Thoracic aorta (tissue), 2 donors: ENCODE measurements at places on chromosomes 16 and 17. TPM values are rescaled to one million over a fixed set of nuclear protein-coding genes. Genes with fewer than 3 reads are reported as not detected.

- no peaks in the 10 kb centered on the region for H3K4me1 ChIP-seq
- no peak overlapping the region for H3K27ac ChIP-seq
- H3K27me3 ChIP-seq = no peaks in the 10 kb centered on the region
These were observed 74.4 kb downstream of the CCT6B start for GRCh38 chr17:34886831-34887230.

DNA sequence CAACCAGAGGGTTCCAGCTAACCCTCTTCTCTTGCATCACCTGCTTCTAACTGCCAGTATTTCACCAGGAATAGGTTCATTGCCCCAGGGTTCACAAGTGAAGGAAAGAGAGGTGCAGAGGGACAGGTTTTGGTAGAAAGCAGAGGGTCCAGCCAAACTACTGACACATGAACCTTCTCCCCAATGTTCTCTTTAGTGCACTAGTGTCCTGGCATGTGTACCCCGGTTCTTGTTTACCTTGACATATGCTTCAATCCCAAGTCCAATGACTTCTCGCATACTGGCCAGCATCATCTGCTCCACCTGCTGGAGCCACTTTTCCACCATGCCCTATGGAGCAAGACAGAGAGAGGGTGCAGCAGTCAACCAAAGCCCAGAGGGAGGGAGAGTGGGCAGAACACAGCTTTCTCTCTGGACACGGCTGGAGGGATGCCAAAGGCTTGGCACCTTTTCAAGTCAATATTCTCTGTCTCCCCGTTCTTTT lies 90.6 kb downstream of the DNAH3 start:
- H3K27me3 ChIP-seq = no peaks in the 10 kb centered on the region
- no peaks in the 10 kb centered on the region for H3K36me3 ChIP-seq
- H3K4me1 ChIP-seq = no peaks in the 10 kb centered on the region
- DNase-seq = no peak
- H3K4me3 ChIP-seq = no peak overlapping the region

The TSR1 gene
- total RNA-seq = 63.2 TPM

The TLCD3A gene
- total RNA-seq = 15.9 TPM

The SEZ6L2 gene
- 1.4 TPM for total RNA-seq

DNA sequence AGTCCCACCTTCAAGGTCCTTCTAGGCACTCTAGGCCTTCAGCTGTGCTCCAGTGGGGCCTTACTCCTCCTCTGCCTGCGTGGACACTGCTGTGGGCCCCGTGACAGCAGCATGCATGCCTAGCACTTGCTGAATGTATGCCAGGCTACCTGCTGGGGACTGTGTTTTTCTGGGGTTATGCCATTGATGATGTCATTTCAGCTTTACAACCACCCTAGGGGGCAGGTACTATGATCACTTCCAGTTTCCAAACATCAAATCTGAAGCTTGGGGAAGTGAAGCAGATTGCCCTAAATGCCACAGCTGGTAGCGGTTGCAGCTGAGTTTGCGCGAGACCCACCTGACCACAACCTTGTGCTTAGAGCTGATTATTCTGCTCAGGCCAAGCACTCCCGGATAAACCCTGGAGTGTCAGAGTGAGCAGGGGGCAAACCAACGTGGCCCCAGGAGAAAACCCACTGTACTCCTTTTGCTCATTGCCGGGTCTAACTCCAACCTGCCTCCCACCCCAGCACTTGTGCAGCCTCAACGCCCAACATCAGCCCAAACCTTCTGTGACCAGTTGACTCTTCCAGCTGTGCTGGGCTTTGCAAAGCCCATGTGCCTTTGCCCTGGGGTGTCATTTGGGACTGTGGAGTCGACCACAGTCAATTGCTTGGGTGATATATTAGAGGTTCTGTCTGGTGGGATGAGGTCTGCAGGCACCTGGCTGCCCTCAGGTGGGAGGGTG lies 168.4 kb downstream of the ENGASE start:
- no peak overlapping the region for H3K4me3 ChIP-seq
- no peaks in the 10 kb centered on the region for H3K27me3 ChIP-seq
- DNase-seq = no peak
- no peak overlapping the region for H3K27ac ChIP-seq

GRCh38 chr16:73216932-73217331 lies 169.0 kb upstream of the ZFHX3 start:
- no peak overlapping the region for H3K27ac ChIP-seq
- no peak overlapping the region for H3K4me3 ChIP-seq
- no peak for DNase-seq
- no peaks in the 10 kb centered on the region for H3K36me3 ChIP-seq

GRCh38 chr16:86554917-86555703 lies at the start of gene MTHFSD:
TSS of gene MTHFSD (minus strand) at chr16:86555235. CDS start at chr16:86555184, 51 bp downstream.
- H3K36me3 ChIP-seq = peaks cover 3% of the 10 kb centered on the region
- peak within 1 kb of the TSS; percentile 82 for H3K27ac ChIP-seq
- H3K4me1 ChIP-seq = peaks cover 7% of the 10 kb centered on the region
- peak; percentile 67 for DNase-seq
- no peaks in the 10 kb centered on the region for H3K27me3 ChIP-seq

DNA sequence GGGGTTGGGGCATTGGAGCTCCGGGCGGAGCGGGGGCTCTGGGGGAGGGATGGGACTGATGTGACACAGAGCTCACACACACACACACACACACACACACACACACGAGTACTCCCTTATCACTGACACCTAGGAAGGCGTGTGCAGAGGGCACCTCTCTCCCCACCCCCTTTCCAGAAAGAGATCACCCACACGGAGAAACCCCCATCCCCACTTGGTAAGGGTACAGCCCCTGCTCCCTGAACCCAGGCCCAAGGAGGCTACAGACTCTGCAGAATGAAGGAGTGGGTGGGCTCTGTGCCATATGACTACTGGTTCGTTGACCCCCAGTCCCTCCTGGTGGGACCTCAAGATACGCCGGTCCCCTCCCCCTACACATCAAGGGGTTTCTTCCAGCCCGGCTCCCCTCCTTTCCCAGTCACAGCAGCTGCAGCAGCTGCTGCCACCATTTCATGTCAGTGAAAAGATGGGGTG lies 8.7 kb upstream of the ARHGAP23 start:
- H3K27ac ChIP-seq = no peak overlapping the region
- peak overlapping the region; percentile 68 for H3K4me3 ChIP-seq
- H3K4me1 ChIP-seq = peaks cover 20% of the 10 kb centered on the region
- H3K36me3 ChIP-seq = no peaks in the 10 kb centered on the region

DNA sequence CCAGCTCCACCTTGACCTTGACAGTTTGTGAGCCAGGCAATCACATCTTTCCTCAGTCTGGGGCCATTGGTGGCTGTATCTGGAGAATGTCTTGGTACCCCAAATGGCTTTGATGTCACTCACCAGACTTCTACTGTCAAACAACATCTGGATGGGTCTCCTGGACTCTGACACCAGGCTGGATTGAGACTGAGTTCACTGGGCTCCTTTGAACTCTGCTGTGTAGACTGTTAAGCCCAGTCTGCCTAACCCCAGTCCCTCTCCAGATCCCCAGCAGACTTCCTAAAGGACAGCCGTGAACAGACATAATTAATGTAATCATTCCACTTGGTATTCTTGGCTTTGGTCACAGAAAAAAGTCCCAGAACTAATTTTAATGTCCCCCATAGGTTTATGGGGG lies 84.1 kb upstream of the KIFC3 start:
- H3K4me3 ChIP-seq = no peak overlapping the region
- no peaks in the 10 kb centered on the region for H3K27me3 ChIP-seq
- no peaks in the 10 kb centered on the region for H3K36me3 ChIP-seq
- no peak for DNase-seq

The GSG1L gene
- 5.3 TPM for total RNA-seq

GRCh38 chr17:9071016-9071415 lies 49.7 kb downstream of the NTN1 start:
- no peak overlapping the region for H3K4me3 ChIP-seq
- no peaks in the 10 kb centered on the region for H3K36me3 ChIP-seq
- H3K27ac ChIP-seq = peak overlapping the region; percentile 80

The CHST5 gene
- 0.56 TPM for total RNA-seq

DNA sequence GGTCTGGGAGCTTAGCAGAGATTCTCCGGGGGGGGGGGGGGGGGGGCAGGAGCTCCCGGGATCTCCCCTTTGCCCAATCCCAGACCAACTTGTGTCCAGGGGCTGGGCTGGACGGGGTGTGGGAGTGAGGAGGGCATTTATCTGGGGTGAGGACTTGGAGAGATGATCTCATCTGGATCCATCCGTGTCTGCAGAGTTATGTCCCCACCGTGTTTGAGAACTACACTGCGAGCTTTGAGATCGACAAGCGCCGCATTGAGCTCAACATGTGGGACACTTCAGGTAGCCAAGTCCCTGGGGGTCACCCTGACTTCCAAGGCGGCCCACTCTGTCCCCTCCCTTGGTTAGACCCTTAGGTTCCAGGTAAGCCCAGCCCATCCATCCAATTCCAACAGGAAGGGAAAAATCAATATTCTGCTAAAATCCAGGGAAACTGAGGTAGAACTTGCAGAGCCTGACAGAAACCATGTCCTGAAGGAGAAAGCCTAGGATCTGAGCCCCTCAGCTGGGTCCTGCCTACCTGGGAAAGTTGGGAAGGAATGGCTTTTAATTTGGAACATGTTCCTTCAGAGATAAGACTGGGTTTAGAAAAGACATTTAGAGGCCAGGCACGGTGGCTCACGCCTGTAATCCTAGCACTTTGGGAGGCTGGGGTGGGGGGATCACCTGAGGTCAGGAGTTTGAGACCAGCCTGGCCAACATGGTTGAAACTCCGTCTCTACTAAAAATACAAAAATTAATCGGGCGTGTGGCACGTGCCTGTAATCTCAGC lies 921 bp downstream of the RND2 start:
- no peaks in the 10 kb centered on the region for H3K27me3 ChIP-seq
- H3K4me3 ChIP-seq = no peak overlapping the region
- peak overlapping the region; percentile 3 for H3K27ac ChIP-seq
- H3K4me1 ChIP-seq = peaks cover under 1% of the 10 kb centered on the region
- H3K36me3 ChIP-seq = no peaks in the 10 kb centered on the region
- no peak for DNase-seq

- no peaks in the 10 kb centered on the region for H3K36me3 ChIP-seq
- peaks cover 36% of the 10 kb centered on the region for H3K4me1 ChIP-seq
- no peak overlapping the region for H3K27ac ChIP-seq
- no peak overlapping the region for H3K4me3 ChIP-seq
These were observed 98.3 kb upstream of the CIBAR2 start for GRCh38 chr16:85210423-85211169.

DNA sequence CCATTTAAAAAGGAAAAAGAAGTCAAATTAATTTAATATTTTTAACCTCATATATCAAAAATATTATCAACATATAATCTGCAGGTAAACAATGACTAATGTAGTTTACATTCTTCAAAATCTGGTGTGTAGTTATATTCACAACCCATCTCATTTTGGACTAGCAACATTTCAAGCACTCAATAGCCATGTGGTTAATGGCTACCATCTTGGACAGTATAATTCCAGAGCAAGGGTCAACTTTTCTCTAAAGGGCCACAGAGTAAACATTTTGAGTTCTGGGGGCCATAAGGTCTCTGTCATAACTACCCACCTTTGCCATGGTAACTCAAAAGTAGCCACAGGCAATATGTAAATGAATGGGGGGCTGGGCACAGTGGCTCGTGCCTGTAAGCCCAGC lies 153.9 kb downstream of the PARN start:
- H3K36me3 ChIP-seq = no peaks in the 10 kb centered on the region
- DNase-seq = no peak
- no peaks in the 10 kb centered on the region for H3K27me3 ChIP-seq
- H3K4me3 ChIP-seq = no peak overlapping the region
- no peak overlapping the region for H3K27ac ChIP-seq
- no peaks in the 10 kb centered on the region for H3K4me1 ChIP-seq

DNA sequence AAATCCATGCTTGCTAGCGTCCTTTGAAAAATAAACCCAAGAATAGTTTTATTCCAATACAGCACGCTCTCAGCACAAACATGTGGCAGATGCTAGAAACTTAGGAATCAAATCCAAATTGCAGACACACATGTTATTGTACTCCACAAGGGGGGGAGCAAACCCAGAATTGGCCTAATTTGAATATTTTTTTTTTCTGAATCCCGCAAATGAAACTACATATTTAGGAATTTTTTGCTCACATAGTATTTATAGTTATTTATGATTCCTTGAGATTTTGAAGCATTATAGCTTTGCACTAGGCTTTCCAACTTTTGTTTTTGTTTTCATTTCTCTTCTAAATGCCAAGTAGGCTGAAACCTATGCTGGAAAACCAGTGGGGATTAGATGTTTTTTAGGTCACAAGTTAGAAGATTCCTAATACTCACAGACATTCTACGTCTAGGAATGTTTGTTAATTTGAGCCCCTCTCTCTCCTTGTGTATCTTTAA lies 59.3 kb upstream of the CDH11 start:
- no peaks in the 10 kb centered on the region for H3K27me3 ChIP-seq
- no peak overlapping the region for H3K27ac ChIP-seq
- no peak overlapping the region for H3K4me3 ChIP-seq
- H3K4me1 ChIP-seq = no peaks in the 10 kb centered on the region
- no peaks in the 10 kb centered on the region for H3K36me3 ChIP-seq
- DNase-seq = no peak

GRCh38 chr17:63740464-63741142 lies 996 bp downstream of the STRADA start:
- DNase-seq = no peak
- no peaks in the 10 kb centered on the region for H3K27me3 ChIP-seq
- H3K4me3 ChIP-seq = peak overlapping the region; percentile 91
- H3K4me1 ChIP-seq = peaks cover 8% of the 10 kb centered on the region
- peak overlapping the region; percentile 91 for H3K27ac ChIP-seq
- H3K36me3 ChIP-seq = no peaks in the 10 kb centered on the region

- H3K27me3 ChIP-seq = no peaks in the 10 kb centered on the region
- peak overlapping the region; percentile 32 for H3K27ac ChIP-seq
- H3K4me3 ChIP-seq = peak overlapping the region; percentile 65
- no peaks in the 10 kb centered on the region for H3K36me3 ChIP-seq
- peaks cover 38% of the 10 kb centered on the region for H3K4me1 ChIP-seq
These were observed 354.0 kb downstream of the FOXL1 start for GRCh38 chr16:86932130-86932982.

The CCDC102A gene
- total RNA-seq = 26.4 TPM

DNA sequence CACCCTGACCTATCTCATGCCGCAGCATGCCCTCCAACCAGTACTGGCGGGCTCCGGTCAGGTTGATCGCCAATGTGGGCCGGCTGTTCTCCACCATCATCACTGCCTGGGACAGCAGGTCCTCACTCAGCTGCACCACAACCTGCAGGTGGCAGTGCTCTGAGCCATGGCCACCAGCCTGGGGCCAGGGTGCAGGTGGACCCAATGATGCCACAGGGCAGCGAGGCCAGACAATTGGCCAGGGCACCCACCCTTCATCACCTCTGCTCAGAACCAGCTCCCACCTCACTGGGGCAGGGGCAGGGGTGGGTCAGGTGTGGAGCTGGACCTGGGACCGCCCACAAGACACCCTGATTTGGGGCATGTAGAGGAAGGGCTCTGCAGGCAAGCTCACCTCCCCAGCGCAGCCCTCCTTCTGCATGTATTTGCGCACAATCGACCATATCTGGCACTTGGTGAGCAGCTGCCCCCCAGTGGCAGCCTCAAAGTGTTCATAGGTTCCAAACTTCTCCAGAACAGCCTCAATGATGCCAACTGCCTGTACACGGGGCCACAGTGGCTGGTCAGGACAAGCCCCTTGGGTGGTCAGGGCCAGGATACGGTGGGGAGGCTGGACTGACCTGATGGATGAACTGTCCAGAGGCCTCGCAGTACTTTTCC lies 4.2 kb downstream of the MATCAP1 start:
- H3K4me1 ChIP-seq = peaks cover 40% of the 10 kb centered on the region
- peaks cover 3% of the 10 kb centered on the region for H3K36me3 ChIP-seq
- no peak overlapping the region for H3K4me3 ChIP-seq
- no peak for DNase-seq
- H3K27ac ChIP-seq = no peak overlapping the region
- H3K27me3 ChIP-seq = no peaks in the 10 kb centered on the region

- H3K27me3 ChIP-seq = no peaks in the 10 kb centered on the region
- DNase-seq = no peak
- H3K4me1 ChIP-seq = no peaks in the 10 kb centered on the region
- no peak overlapping the region for H3K4me3 ChIP-seq
- H3K27ac ChIP-seq = no peak overlapping the region
These were observed 39.9 kb upstream of the INTS2 start for GRCh38 chr17:61967729-61968128.

The C16orf54 gene
- 3.4 TPM for total RNA-seq
